Left renal cortex interstitium (tissue), 4 donors: ENCODE measurements at places on chromosomes 6 and 20.

DNA sequence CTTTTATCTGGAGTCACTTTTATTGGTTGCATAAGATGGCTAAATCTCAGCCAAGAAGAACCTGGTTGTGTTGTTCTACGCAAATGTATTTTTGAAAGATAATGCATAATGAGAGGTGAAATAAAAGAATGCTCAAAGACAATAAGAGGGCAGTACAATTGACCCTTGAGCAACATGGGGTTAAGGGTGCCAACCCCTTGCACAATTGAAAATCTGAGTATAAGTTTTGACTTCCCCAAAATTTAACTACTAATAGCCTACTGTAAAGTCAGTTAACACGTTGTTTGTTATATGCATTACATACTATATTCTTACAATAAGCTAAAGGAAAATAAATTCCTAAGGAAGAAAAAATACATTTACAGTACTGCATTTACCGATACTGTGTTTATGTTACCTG is 5.9 kb downstream of the RNF146 start:
- DNase-seq = no peak

DNA sequence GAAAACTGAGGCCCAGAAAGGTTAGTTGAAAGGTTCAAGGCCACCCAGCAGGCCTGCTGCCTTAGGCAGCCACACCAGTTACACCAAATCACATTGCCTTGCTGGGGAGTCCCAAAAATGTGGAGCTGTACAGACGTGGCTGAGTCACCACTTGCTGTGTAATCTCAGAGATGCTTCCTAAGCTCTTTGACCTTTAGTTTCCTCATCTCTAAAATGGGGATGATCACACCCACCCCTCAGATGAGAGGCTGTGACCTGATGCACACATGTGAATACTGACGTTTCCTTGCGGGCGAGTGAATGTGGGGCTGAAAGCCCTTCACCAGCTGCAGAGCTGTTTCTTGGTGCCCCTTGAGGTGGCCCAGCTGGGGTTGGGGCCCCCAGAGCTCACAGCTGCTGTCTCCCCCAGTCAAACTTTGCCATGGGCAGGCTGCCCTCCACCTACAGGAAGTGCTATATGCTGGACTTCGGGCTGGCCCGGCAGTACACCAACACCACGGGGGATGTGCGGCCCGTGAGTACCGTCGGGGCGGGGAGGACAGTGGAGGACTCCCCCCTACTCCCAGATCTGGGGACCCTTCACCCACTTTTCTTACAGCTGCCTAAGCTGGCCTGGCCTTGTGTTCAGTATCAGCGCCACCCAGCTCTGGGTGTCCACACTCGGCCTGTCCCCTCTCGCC is 11.0 kb downstream of the TTBK1 start:
- no peak for DNase-seq

DNA sequence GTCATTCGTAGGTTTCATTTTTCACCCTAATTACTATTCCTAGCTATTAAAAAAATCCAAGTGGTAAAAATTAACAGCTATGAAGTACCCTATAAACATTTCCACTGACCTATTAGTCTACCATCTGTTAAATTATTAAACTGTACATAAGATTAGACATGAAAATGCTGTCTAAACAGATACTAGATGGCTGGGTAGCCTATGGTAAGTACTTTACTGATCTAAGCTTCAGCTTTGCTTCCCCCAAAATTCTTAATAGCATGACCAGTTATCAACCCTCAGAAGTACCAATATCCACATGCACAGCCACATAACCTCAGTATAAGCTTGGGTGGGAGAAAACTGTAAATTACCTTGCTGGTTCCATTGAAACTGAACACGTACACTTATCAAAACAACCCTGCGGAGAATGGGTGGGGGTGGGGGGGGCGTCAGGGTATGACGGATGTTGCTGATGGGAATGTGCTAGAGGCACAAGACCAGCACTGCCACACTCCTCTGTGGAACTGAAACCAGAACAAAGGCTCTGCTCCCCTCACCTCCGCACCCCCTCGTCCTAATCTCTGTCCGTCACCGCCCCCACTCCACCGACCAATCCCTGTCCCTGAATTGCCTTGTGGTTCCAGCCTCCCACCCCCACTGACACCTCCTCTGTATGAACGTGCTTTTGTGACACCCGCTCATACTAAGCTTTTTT is 45.3 kb downstream of the B4GALT5 start:
- no peak for DNase-seq

DNA sequence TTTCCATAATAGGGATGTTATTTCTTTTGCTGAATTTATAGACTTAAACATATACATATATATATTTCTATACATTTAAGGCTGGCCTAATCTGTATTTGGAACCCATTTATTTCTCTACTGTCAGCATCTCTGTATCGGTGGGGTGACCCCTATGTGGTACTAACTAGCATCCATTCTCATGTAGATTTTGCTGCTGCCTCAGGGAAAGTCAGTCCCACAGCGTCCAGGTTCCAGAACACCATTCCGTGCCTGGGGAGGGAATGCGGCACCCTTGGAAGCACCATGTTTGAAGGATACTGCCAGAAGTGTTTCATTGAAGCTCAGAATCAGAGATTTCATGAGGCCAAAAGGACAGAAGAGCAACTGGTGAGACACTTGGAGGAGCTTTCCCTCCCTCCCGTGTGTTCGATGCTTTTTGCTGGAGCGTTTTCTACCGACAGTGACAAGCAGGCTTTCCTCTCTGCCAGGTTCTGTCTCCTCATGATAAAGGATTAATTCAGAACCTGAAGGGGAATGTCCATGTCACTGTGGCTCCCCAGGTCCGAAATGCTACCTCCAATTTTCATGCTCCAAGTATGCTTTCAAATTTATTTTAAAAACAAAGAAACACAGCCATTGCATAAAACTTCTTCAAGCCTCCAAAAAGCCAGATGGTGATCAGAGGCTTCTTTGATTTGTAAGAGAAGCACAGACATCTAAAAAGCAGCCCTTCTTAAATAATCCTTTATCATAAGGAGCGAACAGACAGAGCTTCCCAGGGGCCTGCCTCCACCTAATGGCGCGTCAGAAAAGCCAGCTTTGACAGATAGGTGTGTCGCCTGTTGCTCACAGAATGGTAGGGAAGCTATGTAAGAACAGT is 13.1 kb downstream of the TNFAIP3 start:
- DNase-seq = no peak

DNA sequence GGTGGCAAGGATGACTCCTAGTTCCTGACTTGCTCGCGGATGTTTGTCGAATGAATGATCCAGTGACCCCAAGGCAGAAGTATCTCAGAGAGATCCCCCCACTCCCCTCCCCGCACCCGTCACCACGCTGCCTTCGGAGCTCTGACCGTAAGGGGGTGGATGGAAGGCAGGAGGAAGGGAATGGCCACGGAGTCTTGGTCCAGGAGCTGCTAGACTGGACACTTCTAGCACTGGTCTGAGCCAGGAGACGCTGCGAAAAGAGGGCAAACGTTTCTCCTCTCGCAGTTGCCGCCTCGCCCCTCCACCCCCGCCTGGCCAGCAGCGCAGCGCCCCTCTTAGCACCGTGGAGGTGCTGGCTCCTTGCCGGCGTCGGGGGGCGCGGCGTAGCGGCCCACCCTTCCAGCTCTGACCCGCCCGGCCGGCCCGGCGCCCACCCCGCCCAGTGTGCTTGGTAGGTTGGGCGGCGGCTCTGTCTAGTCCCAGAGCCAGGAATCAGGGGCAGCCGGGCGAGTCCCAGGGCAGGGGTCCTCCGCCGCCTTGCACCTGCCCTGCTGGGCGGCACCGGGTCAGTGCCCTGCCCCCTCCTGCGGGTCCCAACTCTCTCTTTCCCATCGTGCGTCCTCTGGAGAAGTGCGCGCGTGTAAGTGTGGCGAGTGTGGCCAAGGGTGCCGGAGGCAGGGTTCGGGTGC is 2.4 kb upstream of the DBNDD2 start:
- no peak for DNase-seq

DNA sequence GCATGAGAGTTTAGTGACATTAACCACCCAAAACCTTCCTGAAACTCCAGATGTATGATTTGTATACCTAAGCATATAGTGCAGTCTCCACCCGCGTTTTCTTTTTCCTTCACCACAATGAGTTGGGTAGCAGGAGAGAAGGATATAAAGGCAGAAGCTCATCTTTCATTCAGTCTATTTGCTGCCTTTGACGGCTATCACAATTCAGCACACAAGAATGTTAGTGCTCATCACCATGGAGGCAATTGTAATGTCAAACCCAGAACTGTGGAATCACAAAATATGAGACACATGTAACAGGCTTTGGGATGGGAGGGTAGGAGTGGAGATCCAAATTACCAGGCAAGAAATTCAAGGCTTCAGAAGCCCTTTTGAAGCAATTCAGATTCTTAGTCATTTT is 17.6 kb downstream of the ZHX3 start:
- no peak for DNase-seq

- no peak for DNase-seq
These were observed 78.1 kb downstream of the UNC5CL start for GRCh38 chr6:40960742-40961430.

DNA sequence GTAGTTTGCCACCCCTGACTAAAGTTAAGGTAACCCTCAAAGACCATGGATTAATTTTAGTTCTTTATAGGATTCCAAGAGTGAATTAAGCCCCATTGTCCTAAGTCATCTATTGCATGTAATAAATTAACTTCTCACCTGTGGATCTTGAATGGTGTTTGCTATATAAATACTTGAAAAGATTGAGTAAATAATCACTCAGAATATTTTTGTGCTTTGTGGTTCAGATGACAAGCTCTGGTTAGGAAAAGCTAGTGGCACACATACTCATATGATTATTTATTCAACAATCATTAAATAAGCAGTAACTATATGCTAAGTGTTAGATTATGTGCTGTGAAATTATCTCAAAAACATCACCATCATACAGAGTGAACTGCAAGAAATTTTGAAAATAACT is 203.2 kb downstream of the OGFRL1 start:
- no peak for DNase-seq

- DNase-seq = no peak
These were observed 28.5 kb upstream of the PIM1 start for GRCh38 chr6:37141281-37142049.

GRCh38 chr6:103874575-103874974 is 985.1 kb downstream of the HACE1 start:
- no peak for DNase-seq

DNA sequence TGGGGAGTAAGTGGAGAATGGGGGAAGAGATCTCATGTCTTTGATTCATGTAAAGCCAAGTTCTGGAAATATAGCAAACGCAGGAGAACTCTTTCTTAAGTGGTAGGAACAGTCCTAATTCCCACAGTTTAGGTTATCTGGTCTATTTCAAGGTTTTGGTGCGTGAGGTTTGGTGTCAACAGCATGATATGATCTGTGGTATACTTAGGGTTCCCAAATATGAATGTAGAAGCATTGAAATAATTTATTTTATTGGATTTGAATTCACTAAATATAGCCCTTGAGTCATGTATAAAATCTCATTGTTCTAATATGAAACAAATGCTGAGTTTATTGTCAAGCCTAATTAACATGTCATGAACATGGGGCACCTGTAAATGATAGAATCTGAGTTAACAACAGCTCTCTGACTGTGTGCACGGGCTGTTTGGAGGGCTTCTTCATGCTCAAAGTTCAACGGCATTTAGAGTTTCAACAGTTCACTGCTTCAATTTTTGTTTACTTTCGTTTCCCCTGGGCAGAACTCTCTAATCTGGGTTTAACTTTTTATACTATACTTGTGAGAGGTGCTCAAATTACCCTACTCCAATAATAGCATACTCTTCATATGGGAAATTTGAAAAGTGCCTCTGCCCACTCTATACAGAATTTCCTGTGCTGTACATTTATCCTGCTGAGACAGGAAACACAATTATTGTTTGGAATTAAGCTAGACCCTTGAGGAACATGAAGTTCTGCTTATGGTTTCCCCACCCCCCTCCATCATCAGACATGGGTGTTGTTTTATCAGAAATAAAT is 236.3 kb upstream of the ZNF217 start:
- no peak for DNase-seq

DNA sequence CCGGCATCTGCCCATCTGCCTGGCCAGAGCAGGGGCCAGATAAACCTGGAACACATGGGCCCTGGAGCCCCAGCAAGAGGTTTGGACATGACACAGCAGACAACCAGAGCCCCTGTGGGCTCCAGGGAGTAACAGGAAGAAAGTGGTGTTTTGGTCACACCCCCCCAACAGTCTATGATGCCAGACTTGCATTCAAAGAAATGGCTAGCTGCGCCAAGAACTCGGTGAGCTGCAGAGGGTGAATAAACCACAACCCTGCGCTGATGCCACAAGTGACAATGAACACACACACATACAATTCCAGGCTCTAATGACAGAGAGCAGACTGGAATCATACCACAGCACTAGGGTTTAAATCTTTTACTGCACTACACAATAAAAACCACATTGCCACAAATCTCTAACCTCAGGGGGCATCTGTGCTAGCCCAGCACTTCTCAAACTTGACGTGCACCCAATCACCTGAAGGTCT is 34.0 kb downstream of the TRERF1 start:
- DNase-seq = no peak

DNA sequence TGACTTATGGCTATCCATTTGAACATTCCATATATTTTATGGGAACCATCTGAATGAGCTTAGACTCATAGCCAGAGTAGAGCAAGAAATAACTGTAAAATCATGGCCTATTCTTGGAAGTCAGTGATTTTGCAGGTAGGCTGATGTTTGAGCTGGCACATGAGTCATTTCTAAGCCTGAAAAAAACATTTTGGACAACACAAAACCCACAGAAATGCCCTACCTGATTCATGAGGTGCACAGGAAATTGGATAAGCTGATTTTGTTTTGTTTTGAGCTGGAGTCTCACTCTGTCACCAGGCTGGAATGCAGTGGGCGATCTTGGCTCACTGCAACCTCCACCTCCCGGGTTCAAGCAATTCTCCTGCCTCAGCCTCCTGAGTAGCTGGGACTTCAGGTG is 443.0 kb downstream of the PKHD1 start:
- no peak for DNase-seq

DNA sequence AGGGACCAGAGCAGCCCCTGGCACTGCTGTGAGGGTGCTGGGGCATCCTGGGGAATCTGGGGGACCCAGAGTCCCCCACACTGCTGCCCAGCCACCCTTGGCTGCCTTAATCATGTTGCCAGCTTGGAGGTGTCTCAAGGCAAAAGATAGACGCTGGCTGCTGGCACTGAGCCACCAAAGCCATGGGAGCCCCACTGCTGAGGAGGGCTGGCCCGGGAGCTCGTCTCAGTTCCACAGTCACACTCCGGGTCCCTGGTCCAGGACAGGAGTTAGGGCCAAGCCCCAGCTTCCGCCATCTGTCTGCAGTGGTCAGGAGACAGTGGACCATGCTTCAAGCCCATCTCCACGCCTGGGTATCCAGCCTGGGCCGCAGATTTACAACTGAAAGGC is 41.0 kb upstream of the HMGA1 start:
- no peak for DNase-seq

- no peak for DNase-seq
These were observed 179.5 kb downstream of the SYNDIG1 start for GRCh38 chr20:24648919-24649318.

DNA sequence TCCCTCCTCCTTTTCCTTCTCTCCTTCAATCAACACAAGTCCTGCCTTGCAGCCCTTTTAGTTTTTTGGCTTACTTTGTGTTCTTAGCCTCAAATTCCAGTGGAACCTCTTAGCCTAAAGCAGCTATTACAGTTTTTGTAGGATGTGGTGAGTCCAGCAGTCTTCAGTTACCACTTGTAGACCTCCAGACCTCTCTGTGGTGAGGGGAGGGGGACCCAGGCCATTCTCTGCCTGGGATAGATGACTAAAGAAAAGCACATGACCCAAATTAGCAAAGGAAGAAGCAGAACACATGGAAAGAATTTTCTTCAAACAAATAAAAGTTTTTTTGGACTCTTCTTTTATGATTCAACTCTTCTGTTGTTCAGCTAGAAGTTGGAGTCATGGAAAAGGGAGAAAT is 246.5 kb downstream of the HAO1 start:
- no peak for DNase-seq
